ENCODE measurements at places on chromosomes 5 and 9. TPM values are rescaled to one million over a fixed set of nuclear protein-coding genes. Genes with fewer than 3 reads are reported as not detected.

PCDHB12 gene
- total RNA-seq, result 1.1 TPM

WDR38 gene
- not detected for total RNA-seq

LRRC19 gene
- not detected for total RNA-seq

LRSAM1 gene
- 49.6 TPM for total RNA-seq

GRCh38 chr5:10049858-10050455 is 199.7 kb downstream of the ATPSCKMT start:
- H3K36me3 ChIP-seq, result no peaks in the 10 kb centered on the region
- DNase-seq, result no peak
- no peak overlapping the region for H3K27ac ChIP-seq
- H3K4me1 ChIP-seq, result no peaks in the 10 kb centered on the region

GRCh38 chr5:159814805-159815585 is 101.3 kb upstream of the ADRA1B start:
- H3K27me3 ChIP-seq, result no peaks in the 10 kb centered on the region
- no peaks in the 10 kb centered on the region for H3K4me1 ChIP-seq
- no peak for DNase-seq
- no peaks in the 10 kb centered on the region for H3K36me3 ChIP-seq
- H3K27ac ChIP-seq, result no peak overlapping the region
- H3K4me3 ChIP-seq, result no peak overlapping the region

DNA sequence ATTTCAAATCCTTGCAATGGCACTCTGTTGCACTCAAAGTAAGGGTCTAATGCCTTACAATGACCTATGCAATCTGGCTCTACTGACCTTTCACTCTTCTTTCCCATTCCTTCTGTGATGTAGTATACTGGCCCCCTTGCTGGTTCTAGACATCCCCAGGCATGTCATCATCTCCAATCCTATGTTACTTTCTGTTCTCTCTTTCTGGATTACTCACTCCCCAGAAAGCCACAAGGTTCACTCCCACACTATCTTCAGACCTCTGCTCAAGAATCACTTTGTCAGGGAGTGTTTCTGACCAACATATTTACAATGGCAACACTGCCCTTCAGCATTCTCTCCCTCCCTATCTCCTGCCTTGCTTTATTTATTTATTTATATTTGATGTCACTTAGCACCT is 802.2 kb upstream of the WWC1 start:
- no peaks in the 10 kb centered on the region for H3K4me1 ChIP-seq
- DNase-seq, result no peak
- no peak overlapping the region for H3K4me3 ChIP-seq

GRCh38 chr5:125316391-125316790 is 570.0 kb upstream of the ZNF608 start:
- DNase-seq, result no peak
- H3K4me1 ChIP-seq, result no peaks in the 10 kb centered on the region
- H3K4me3 ChIP-seq, result no peak overlapping the region
- H3K27me3 ChIP-seq, result no peaks in the 10 kb centered on the region

DNA sequence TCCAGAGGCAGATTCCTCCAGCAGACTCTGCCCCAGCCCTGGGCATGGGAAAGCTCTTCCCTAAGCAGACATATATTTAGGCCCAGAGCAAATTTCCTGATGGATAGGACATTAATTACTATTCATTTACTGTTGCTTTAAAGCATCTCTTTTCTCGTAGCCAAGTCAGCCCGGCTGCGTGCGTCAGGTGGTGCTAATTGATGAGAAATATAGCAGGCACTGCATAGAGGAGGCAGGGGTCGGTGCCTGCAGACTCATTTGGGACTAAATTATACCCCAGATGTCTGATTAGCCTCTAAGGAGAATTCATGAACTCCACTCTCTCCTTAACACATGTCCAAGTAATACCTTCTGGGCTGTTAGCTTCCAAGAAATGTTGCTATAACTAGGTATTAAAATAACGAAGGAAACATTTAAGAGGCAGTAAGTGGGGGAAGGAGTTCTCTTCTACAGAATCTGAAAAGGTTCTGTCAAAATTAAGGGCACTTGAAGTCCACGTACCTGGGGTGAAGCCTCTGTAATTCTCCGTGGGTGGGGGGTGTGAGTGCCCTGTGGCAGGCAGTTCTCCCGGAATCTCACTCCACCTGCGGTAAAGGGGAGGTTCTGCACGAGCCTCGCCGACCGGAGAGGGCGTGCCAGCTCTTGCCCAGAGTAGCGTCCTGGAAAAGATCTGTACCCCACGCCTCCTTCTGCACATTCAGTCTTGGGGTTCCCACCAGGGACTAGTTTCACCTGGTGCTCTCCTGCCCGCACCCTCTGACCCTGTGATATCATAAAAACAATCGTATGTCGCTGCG is 115.9 kb upstream of the FCN2 start:
- H3K4me1 ChIP-seq, result peaks cover 24% of the 10 kb centered on the region
- no peaks in the 10 kb centered on the region for H3K27me3 ChIP-seq
- no peaks in the 10 kb centered on the region for H3K36me3 ChIP-seq
- DNase-seq, result no peak
- no peak overlapping the region for H3K4me3 ChIP-seq

GRCh38 chr9:88952086-88952615 is 39.1 kb upstream of the S1PR3 start:
- no peaks in the 10 kb centered on the region for H3K36me3 ChIP-seq
- H3K4me1 ChIP-seq, result peaks cover 41% of the 10 kb centered on the region
- DNase-seq, result no peak
- H3K27me3 ChIP-seq, result no peaks in the 10 kb centered on the region
- H3K4me3 ChIP-seq, result no peak overlapping the region

GRCh38 chr5:14551211-14551610 is 30.4 kb upstream of the OTULINL start:
- no peak overlapping the region for H3K4me3 ChIP-seq
- DNase-seq, result no peak
- no peaks in the 10 kb centered on the region for H3K4me1 ChIP-seq
- H3K27me3 ChIP-seq, result no peaks in the 10 kb centered on the region

DNA sequence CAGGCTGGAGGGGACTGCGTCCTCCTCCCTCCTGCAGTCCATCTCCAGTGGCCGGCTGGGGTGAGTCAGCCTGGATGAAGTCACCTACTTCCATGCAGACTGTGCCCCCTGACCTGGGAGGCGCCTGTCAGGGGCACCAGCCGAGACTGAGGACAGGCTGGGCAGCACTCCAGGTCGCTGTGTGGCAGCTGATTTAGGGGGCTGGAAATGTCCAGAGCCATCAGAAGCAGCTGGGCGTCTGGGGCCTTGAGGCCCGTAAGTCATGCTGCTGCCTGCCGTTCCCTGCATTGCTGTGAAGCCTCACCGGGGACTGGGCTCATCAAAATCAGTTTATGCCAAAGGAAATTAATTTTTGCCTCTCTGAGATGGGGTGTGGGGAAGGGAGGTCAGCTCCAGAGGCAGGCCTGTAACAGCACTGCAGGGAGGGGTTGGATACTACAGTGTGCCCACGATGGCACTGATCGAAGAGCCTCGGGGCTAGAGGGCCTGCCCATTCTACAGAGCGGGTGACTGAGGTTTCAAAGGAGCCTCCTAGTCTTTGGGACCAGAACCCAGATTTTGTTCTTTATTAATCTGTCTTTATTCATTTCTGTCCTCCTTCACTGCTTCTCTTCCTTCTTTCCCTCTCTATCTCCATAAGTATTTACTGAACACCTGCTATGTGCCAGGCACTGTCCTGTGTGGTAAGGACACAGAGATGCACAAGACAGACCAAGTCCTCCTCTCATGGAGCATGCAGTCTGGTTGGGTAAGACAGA is 70.4 kb upstream of the PSD2 start:
- H3K4me3 ChIP-seq, result no peak overlapping the region
- peaks cover 10% of the 10 kb centered on the region for H3K4me1 ChIP-seq
- DNase-seq, result peak; percentile 58

GRCh38 chr9:79672236-79672635 is 100.5 kb downstream of the TLE4 start:
- H3K27me3 ChIP-seq, result no peaks in the 10 kb centered on the region
- H3K36me3 ChIP-seq, result peaks cover 10% of the 10 kb centered on the region
- no peak for DNase-seq

DNA sequence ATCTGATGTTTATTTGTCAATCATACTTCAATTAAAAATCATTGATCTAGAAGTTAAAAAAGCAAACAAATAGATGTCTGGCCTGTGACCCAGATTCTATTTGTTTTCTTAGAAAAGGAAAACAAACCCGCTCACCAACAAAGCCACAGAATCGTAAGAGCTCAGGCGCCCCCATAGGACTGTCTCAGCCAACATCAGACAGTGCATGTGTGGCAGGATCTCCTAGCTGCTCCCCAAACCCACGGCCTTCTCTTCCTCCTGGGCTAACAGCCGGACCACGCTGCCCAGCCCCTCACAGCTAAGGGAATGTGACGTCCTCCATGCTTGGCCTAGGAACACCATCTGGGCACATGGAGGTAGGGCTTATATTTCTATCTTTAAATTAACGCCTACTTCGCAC is 19.4 kb downstream of the OR2Y1 start:
- no peak overlapping the region for H3K4me3 ChIP-seq
- no peak for DNase-seq
- H3K27ac ChIP-seq, result no peak overlapping the region
- no peaks in the 10 kb centered on the region for H3K27me3 ChIP-seq
- H3K36me3 ChIP-seq, result no peaks in the 10 kb centered on the region
- H3K4me1 ChIP-seq, result no peaks in the 10 kb centered on the region

Measured in heart right ventricle (tissue), 16 donors.